ENCODE measurements at places on chromosomes 3 and 15.

- no peak for DNase-seq
- H3K27me3 ChIP-seq: no peaks in the 10 kb centered on the region
- peaks cover 21% of the 10 kb centered on the region for H3K36me3 ChIP-seq
- H3K27ac ChIP-seq: peak overlapping the region; percentile 99
- H3K4me3 ChIP-seq: peak overlapping the region; percentile 97
- H3K4me1 ChIP-seq: peaks cover 41% of the 10 kb centered on the region
Observed at GRCh38 chr15:60479361-60480110, 594 bp upstream of the ICE2 start.

- H3K4me1 ChIP-seq: peaks cover 28% of the 10 kb centered on the region
- DNase-seq: no peak
- no peak overlapping the region for H3K4me3 ChIP-seq
- H3K27ac ChIP-seq: no peak overlapping the region
- no peaks in the 10 kb centered on the region for H3K27me3 ChIP-seq
- H3K36me3 ChIP-seq: peaks cover 4% of the 10 kb centered on the region
Observed at GRCh38 chr3:188581792-188582191, 427.8 kb downstream of the LPP start.

GRCh38 chr3:85539232-85539631, 580.4 kb downstream of the CADM2 start:
- no peaks in the 10 kb centered on the region for H3K36me3 ChIP-seq
- no peaks in the 10 kb centered on the region for H3K4me1 ChIP-seq
- no peak for DNase-seq
- H3K27me3 ChIP-seq: no peaks in the 10 kb centered on the region
- no peak overlapping the region for H3K4me3 ChIP-seq

- no peak within 1 kb of the TSS for H3K27ac ChIP-seq
- H3K4me1 ChIP-seq: no peaks in the 10 kb centered on the region
- DNase-seq: no peak
- H3K4me3 ChIP-seq: no peak within 1 kb of the TSS
Observed at GRCh38 chr3:127192576-127193232, at the start of gene PRR23E. TSS of gene PRR23E (plus strand) at chr3:127193131. CDS start at chr3:127196686, 3,555 bp downstream.

- no peak overlapping the region for H3K4me3 ChIP-seq
- no peaks in the 10 kb centered on the region for H3K27me3 ChIP-seq
- no peak for DNase-seq
- no peaks in the 10 kb centered on the region for H3K36me3 ChIP-seq
Observed at GRCh38 chr3:140599496-140599895, 78.4 kb upstream of the TRIM42 start.

- no peaks in the 10 kb centered on the region for H3K27me3 ChIP-seq
- peaks cover 84% of the 10 kb centered on the region for H3K4me1 ChIP-seq
- no peak overlapping the region for H3K27ac ChIP-seq
Observed at GRCh38 chr3:66492672-66493071, 8.2 kb downstream of the LRIG1 start.

DNA sequence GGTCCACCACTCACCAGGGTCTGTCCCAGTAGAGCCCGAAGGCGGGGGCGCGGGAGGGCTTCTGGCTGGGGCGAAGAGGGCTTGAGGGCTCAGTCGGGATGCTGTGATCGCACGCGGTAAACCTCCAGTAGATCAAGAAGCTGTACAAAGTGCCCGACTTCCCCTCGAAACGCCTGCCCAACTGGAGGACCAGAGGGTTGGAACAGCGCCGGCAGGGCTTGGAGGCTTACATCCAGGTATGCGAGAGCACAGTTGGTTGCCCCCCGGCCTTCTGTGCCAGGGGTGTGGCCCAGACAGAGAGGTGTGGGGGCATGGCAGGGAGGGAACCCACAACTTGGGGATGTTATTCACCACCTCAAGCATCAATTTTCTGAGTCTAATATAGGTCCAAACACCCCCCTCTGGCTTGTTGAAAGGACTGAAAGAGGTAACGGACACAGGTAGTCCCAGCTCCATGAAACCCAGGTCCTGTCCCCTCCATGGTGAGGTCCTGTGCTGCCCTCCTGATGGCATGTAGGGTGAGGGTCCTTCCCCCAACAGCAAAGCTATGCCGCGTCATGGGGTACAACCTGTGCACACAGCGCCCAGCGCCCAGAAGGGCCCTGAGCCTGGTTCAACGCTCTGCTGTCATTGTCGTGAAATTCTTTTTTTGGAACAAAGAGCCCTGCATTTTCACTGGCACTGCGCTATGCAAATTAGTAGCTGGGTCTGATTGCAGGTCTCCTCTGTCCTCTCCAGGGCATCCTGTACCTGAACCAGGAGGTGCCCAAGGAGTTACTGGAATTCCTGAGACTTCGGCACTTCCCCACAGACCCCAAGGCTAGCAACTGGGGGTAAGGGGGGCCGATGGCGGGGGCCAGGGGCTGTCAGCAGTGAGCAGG, 1.2 kb downstream of the SNX22 start:
- H3K4me1 ChIP-seq: peaks cover 17% of the 10 kb centered on the region
- peaks cover 34% of the 10 kb centered on the region for H3K36me3 ChIP-seq
- no peak overlapping the region for H3K27ac ChIP-seq
- DNase-seq: no peak

DNA sequence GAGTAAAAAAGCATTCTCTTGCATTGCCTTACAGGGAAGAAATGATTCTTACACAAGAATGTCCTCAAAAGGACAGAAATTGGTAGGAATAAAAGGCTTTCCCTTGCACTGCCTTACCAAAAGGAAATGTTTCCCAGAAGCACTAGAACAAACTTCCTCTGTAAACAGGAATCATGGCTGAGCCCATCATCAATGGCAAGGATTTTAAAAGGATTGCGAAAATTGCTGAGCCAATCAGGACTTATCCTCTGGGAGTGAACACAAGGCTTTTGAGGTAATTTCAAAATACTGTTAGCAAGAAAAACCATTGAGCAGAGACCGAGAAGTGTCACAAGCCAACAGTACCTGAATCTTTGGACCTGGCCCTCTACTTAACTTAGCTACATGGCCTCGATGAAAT, 897.3 kb downstream of the ROBO1 start:
- H3K27me3 ChIP-seq: no peaks in the 10 kb centered on the region
- no peak for DNase-seq
- no peaks in the 10 kb centered on the region for H3K36me3 ChIP-seq
- no peak overlapping the region for H3K4me3 ChIP-seq

DNA sequence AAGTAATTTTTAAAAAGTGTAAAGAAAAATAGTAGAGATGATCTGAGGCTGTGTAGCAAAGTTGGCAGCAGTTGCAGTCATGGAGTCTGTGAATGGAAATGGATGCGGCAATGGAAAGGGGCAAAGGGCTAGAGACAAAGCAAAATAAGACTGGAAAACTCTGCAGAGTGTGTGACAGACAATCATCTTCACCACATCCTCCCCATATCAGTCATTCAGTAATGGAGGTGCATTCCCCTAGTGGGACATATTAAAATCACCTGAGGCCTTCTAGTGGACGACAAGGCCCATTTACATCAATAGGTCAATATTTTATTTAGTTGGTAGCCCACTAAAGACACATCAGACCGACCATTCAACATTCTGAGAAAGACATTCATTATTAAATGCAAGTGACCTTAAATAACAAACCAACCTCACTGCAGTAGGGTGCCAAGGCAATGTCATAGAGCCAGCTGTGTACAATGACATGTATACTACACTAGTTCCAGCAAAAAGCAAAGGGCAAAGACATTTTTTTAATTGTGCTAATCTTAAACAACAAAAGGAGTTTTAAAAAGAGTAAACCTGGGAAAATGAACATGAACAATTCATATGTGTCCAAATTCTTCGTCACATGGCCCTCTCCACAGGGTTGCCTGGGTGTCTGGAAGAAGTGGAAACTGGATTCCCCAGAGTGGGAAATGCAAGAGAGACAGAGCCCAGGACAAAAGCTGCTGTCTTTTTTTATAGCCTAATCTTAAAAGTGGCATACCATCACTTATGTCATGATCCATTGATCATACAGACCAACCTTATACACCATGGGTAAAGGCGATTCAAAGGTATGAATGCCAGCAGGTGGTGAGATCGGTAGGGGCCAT, 15.6 kb upstream of the RAP2B start:
- no peaks in the 10 kb centered on the region for H3K36me3 ChIP-seq
- H3K27ac ChIP-seq: no peak overlapping the region
- peaks cover 13% of the 10 kb centered on the region for H3K4me1 ChIP-seq
- H3K27me3 ChIP-seq: no peaks in the 10 kb centered on the region
- H3K4me3 ChIP-seq: no peak overlapping the region

DNA sequence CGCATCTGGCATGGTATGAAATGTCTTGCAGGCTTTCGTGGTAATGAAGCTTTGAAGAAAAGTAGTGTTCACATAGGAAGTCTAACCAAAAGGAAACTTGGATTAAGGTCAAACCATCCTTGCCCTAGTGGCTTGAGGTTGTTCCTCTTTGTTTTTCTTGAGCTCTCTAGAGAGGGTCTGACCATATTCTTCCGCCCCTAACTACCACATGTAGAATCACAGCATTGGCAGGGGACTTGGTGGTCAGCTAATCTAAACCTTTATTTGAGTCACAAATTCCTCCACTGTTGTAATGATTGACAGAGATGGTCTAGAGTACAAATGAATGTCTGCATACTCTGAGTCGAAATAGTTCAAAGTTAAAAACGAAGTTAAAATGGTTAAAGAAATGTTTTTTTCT, 39.1 kb upstream of the PHLDB2 start:
- no peaks in the 10 kb centered on the region for H3K36me3 ChIP-seq
- no peaks in the 10 kb centered on the region for H3K27me3 ChIP-seq
- H3K4me3 ChIP-seq: no peak overlapping the region
- H3K4me1 ChIP-seq: no peaks in the 10 kb centered on the region
- no peak overlapping the region for H3K27ac ChIP-seq
- no peak for DNase-seq

- H3K27me3 ChIP-seq: no peaks in the 10 kb centered on the region
- peaks cover 8% of the 10 kb centered on the region for H3K4me1 ChIP-seq
- H3K4me3 ChIP-seq: no peak overlapping the region
Observed at GRCh38 chr3:72021531-72021930, 236.6 kb upstream of the PROK2 start.

- no peak overlapping the region for H3K4me3 ChIP-seq
- H3K27me3 ChIP-seq: peaks cover 15% of the 10 kb centered on the region
- H3K27ac ChIP-seq: no peak overlapping the region
- DNase-seq: peak; percentile 48
- no peaks in the 10 kb centered on the region for H3K4me1 ChIP-seq
Observed at GRCh38 chr15:42133886-42134502, 22.4 kb downstream of the PLA2G4F start.

- H3K36me3 ChIP-seq: no peaks in the 10 kb centered on the region
- H3K4me3 ChIP-seq: no peak overlapping the region
- no peak for DNase-seq
- H3K4me1 ChIP-seq: peaks cover 8% of the 10 kb centered on the region
Observed at GRCh38 chr3:131731709-131732108, 228.9 kb upstream of the MRPL3 start.

- no peak overlapping the region for H3K27ac ChIP-seq
- H3K4me1 ChIP-seq: peaks cover 1% of the 10 kb centered on the region
- no peak overlapping the region for H3K4me3 ChIP-seq
- no peaks in the 10 kb centered on the region for H3K27me3 ChIP-seq
- peaks cover 38% of the 10 kb centered on the region for H3K36me3 ChIP-seq
- no peak for DNase-seq
Observed at GRCh38 chr3:67518236-67518635, 136.2 kb downstream of the SUCLG2 start.

DNA sequence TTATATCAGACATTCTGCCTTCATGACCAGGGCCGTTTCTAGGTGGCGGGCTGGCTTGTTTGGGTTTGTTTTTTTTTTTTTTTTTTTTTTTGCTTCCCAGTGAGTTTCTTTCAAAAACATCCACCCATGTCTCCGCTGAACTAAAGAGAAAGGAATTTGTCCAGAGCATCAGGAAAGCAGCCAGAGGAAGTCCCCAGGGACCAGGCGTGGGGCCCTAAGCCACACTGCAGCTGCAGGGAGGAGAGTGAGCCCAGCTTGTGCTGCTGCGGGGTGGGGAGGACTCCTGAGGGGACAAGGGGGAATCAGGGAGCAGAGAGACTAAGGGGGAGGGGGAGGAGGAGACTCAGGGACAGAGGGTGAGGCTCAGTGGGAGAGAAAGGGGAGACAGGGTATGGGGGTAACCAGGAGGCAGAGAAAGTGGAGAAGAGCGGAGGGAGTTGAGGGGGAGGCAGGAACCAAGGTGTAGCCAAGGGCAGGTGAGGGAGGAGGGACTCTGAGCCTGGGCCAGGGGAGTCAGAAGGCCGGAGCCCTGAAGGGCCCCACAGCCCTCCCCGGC, 49.5 kb downstream of the CYP11A1 start:
- DNase-seq: no peak
- H3K27ac ChIP-seq: no peak overlapping the region
- no peaks in the 10 kb centered on the region for H3K27me3 ChIP-seq
- no peaks in the 10 kb centered on the region for H3K36me3 ChIP-seq
- H3K4me3 ChIP-seq: no peak overlapping the region

DNA sequence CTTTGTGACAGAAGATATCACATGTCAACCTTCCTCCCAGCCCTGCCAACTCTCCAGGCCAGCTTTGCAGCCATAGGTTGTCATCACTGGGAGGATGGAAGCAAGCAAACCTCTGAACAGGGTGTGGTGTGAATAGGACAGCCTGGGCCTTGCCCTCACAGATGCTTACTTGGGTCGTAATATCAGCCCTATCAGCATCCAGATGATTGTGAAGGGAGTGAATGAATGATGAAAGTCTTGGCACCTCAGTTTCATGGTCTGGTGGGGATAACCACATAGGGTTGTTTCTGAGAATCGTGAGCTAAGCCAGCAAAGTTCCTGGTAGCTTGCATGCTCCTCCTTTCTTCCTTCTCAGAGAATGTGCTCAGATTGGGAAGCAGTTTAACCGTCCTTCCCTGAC, 55.1 kb upstream of the POLR2M start:
- no peaks in the 10 kb centered on the region for H3K36me3 ChIP-seq
- peaks cover 3% of the 10 kb centered on the region for H3K27me3 ChIP-seq
- H3K4me3 ChIP-seq: no peak overlapping the region
- no peak for DNase-seq

- H3K4me1 ChIP-seq: peaks cover 50% of the 10 kb centered on the region
- H3K4me3 ChIP-seq: no peak overlapping the region
- peak overlapping the region; percentile 71 for H3K27ac ChIP-seq
- H3K27me3 ChIP-seq: no peaks in the 10 kb centered on the region
- peaks cover 86% of the 10 kb centered on the region for H3K36me3 ChIP-seq
Observed at GRCh38 chr3:105762749-105763658, 105.8 kb downstream of the CBLB start.

GRCh38 chr3:197064771-197065170, 35.2 kb upstream of the MELTF start:
- H3K4me3 ChIP-seq: no peak overlapping the region
- no peak overlapping the region for H3K27ac ChIP-seq
- no peak for DNase-seq
- peaks cover 2% of the 10 kb centered on the region for H3K4me1 ChIP-seq

GRCh38 chr15:36130641-36131310, 448.6 kb upstream of the CDIN1 start:
- H3K36me3 ChIP-seq: no peaks in the 10 kb centered on the region
- no peak overlapping the region for H3K4me3 ChIP-seq

GRCh38 chr3:141808586-141808985, 45.4 kb downstream of the GRK7 start:
- DNase-seq: no peak
- H3K36me3 ChIP-seq: no peaks in the 10 kb centered on the region
- H3K27me3 ChIP-seq: no peaks in the 10 kb centered on the region

GRCh38 chr3:62918131-62918530, 42.9 kb upstream of the CADPS start:
- no peaks in the 10 kb centered on the region for H3K36me3 ChIP-seq
- H3K4me1 ChIP-seq: no peaks in the 10 kb centered on the region
- no peak overlapping the region for H3K27ac ChIP-seq
- no peaks in the 10 kb centered on the region for H3K27me3 ChIP-seq

GRCh38 chr15:83404121-83404520, 43.0 kb upstream of the SH3GL3 start:
- peaks cover 3% of the 10 kb centered on the region for H3K27me3 ChIP-seq
- H3K4me1 ChIP-seq: no peaks in the 10 kb centered on the region
- DNase-seq: no peak

- no peaks in the 10 kb centered on the region for H3K36me3 ChIP-seq
- DNase-seq: no peak
- no peak overlapping the region for H3K27ac ChIP-seq
- H3K4me1 ChIP-seq: no peaks in the 10 kb centered on the region
- H3K4me3 ChIP-seq: no peak overlapping the region
Observed at GRCh38 chr3:23781871-23782270, 23.9 kb upstream of the UBE2E1 start.
